ENCODE measurements at places on chromosomes 3 and 15.

DNA sequence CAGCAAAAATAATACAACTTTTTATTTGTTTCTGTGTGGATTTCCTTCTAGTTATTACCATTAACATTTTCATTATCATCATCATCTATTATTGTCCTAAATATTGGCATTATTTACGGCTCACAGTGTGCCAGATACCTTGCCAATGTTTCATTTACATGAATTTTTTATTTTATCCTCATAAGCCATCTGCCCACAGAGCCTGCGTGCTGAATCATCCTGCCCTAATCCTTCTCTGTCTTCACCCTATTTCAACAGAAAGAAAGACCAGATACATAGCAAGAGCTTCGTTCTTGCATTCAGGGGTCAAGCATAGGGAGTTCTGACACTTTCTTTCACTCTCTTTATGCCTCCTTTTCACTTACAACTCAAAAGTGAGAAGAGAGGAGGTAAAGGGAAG, 82.0 kb downstream of the KCNMB2 start:
- DNase-seq, result no peak

DNA sequence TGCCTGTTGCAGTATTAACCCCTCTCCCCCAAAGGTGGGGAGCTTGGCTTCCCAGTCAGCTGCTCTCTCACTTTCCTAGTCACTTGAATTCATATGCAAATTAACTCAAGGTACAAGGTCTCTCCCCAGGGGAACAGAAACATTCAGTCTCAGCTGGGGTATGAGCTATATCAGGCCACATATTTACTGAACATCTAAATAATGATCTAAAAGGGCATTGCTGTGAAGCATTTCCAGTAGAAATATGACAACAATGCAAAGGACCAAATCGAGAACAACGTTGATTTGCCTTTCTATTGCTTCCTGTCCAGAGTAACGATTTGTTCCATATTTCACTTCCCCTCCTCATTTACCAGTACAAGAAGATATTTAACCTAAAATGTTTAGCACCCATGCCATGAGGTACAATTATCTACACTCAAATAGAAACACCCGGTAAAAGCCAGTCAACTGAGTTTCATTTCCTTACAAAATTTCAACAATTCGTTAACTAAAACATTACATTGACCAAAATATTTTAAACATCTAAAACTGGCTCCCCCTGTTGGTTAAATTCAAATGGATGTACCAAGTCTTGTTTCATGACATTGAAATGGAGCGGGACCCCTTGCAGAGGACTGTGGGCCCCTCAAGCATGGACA, 36.5 kb upstream of the KLHL6 start:
- no peak for DNase-seq

GRCh38 chr3:5198313-5198677, 10.8 kb downstream of the EDEM1 start:
- DNase-seq, result no peak

DNA sequence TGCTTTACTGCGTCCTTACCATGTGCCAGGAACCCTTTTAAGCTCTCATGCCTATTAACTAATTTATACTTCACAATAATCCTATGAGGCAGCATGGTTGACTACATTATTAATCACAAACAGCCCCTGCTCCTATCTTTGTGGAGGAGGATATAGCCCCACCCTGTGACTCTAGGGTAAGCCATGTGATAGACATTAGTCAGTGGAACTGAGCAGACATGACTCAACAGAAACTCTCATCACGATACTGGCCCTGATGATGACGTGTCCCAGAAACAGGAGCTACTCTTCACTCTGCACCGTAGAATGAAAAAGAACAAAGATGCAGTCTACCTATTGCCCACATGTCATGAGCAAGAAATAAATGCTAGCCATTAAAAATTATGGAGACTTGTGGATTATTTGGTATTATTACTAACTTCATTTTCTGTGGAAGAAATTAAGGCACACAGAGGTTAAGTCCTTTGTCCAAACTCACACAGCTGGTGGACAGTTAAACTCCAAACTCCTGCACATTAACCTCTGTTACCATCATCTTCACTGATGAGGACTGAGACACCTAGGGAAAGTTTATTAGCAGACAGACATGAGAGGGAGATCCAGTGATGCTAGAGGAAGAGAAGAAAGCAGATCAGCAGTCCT, 51.2 kb downstream of the CFAP20DC start:
- no peak for DNase-seq

- no peak for DNase-seq
These were observed 48.3 kb downstream of the SST start for GRCh38 chr3:187621881-187622280.

DNA sequence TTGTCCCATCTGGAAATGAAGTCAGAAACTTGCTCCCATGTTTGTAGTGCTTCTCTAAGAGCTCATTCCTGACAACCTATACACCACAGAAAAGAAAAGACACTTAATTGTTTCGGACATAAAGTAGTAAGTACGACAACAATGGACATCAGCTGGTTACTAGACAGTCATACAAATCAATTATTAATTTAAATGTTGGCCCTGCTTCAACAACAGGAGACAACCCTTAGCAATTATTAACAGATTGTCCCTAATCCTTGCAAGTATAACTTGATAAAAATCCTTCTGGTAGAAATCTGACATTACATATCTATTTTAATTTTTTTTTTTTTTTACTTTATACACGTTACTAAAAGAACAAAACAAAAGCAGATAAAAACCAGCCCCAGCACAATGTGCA, 29.8 kb downstream of the ERICH6 start:
- DNase-seq, result no peak

- no peak for DNase-seq
These were observed 61.1 kb downstream of the MLH1 start for GRCh38 chr3:37054370-37054769.

DNA sequence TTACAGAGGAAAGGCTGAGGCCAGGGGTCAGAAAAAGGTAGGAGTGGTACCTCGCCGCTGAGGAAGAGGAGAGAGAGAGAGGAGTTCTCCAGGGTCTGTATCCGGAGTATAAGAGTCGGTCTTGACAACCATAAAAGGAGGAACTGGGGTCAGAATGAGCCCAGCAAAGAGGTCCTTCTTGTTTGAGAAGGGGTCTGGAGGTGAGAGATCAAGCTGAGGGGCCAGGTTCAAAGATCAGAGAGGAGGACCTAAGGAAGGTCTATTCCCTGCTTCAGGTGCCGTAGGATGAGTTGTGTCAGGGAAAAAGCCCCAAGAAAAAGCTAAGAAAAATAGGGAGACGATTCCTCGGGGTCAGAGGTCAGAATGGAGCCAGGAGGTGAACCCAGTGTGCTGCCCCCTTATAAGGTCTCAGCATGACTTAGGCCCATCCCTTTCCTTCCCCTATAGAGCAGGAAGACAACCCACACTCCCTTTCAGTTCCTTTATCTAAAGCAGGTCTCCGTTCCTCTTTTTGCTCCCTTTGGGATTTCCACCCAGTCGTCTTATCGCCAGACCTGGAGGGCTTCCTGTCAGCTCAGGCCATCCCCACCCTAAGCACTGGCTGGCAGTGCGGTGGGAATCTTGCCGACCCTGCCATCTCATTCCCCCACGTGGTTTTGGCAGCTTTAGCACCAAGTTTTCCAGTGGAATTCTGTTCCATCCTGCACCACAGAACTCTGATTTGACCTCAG, 651 bp downstream of the MTMR14 start:
- DNase-seq, result no peak

DNA sequence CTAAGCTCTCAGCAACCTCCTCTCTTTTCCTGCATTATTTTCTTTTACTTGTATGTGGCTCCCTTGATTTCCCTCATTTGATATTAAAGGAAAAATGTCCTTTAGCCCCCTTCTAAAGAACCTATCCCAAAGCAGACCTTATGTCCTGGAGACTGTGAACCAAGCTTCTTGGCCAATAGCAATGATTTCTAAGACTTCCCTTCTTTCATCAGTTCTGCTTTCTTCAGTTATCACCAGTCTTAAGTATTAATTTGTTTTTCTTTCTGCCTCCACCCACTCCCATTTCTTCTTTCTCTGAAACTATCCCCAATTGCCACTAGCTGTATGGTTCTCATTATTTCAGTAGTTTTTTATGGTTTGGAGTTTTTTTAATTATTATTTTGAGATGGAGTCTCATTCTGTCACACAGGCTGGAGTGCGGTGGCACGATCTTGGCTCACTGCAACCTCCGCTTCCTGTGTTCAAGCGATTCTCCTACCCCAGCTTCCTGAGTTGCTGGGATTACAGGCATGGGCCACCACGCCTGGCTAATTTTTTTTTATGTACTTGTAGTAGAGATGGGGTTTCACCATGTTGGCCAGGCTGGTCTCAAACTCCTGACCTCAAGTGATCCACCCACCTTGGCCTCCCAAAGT, 12.1 kb downstream of the TMOD3 start:
- no peak for DNase-seq

DNA sequence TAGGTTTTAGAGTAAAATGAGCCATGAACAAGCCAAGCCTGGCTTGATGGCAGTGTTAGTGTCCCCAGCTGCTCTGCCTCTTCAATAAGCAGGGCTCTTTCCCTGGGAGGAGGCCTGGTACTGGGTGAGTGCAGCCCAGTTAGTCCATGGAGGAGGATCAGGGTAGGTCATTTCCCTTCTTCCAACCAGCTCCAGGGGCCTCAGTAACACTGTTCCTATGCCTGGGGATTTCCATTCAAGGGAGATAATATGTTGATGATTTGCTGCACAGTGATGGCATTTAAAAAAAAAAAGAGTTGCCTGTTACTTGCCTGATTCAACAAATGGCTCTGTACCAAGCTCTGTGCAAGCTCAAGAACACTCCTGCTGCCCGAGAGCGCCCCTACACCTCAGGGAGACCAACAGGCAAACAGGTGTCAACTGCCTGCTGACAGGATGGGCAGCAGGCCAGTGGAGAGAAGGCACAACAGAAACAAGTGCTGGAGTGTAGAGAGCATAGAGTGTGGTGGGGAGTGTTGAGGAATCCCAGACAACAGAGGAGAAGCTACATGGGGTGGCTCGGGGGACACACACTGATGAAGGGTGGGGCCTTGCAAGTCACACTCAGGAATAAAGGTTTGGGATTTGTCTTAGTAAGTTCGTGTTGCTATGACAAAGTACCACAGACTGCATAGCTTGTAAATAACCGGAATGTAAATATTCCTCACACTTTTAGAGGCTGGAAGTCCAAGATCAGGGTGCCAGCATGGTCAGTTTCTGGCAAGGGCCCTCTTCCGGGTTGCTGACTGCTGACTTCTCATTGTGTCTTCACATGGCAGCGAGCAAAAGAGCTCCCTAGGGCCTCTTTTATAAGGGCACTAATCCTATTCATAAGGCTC, 78.6 kb upstream of the PXYLP1 start:
- no peak for DNase-seq

DNA sequence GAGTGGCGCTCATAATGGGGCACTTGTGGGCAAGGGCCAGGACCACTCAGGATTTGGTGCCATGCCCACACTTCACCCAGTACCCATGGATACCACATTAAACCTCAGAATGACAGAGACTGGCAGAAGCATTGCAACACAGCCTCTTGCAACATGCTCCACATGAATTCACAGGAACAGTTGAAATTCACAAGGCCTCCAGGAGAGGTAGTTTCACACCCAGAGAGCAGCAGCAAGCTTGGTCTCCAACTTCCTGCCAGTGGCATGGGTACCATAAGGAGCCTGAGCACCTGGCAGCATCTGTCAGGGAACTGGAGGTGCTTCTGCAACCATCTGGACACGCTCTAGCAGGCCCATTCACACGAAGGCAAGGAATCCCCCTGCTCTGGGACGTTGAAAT, 101.0 kb downstream of the OSBPL10 start:
- no peak for DNase-seq

DNA sequence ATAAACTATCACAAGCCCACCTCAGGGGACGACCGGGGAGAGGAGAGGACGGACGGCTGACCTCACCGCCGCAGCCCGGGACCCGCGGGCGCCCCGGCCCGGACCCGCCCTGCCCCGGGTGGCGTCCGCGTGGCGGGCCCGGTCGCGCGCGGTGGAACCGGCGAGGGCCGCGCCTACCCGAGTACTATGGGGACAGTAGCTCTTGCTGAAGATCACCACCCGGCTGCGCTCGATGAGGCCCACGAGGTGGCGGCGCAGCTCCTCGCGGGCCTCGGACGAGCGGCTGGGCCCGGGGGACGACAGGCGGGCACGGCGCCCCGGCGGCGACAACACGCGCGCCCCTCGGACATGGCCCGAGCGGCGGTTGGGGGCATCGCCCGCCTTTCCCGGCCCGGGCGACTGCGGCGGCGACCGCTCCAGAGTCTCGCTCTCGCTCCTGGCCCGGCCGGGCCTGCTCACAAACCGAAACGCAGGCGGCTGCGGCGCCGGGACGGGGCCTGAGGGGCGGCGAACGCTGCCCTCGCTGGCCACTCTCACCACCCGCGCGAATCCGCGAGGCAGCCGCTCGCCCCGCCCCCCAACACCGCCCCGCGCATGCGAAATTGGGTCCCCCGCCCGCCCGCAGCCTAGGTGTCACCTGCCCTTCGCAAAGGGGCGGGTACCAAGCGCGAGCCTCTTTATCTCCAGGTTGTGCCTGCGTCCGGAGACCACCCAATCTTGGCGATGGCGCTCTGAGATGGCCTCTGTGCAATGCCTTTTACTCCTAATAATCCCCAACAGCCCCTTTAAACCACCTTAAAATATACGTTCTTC, at the start of gene TXNRD3:
TXNRD3 (minus strand) TSS at position 554 of the 813 bp plus-strand sequence.
- DNase-seq, result peak; percentile 31

GRCh38 chr15:29115093-29115991, 154.3 kb downstream of the NSMCE3 start:
- no peak for DNase-seq

DNA sequence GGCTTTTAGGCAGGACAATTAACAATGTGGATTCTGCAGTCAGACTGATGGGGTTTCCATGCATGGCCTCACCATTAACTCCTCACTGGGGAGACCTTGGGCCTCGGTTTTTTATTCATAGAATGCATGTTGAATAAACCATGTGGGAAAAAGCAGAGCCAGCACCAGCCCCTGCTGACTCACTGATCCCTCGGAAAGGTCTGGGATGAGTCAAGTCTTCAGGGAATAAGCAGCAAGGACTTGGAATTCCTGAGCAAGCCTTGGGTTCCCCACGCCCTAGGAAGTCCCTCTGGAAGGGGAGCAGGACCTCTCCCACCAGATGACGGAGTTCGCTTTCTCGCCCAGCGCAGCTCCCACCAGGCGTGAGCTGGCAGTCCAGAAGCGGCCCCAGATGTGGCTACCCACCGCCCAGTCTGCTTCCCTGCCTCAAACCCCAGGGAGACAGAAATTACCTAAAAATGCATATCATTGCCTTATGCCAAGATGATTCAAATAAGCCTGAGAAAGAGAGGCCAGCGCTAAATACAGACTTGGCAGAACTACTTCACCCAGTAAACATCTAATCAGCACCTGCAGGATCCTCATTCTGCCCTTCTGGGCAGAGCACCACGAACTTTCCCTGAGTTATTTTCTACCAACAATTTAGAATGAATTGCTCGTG, 45.4 kb downstream of the BTD start:
- no peak for DNase-seq

DNA sequence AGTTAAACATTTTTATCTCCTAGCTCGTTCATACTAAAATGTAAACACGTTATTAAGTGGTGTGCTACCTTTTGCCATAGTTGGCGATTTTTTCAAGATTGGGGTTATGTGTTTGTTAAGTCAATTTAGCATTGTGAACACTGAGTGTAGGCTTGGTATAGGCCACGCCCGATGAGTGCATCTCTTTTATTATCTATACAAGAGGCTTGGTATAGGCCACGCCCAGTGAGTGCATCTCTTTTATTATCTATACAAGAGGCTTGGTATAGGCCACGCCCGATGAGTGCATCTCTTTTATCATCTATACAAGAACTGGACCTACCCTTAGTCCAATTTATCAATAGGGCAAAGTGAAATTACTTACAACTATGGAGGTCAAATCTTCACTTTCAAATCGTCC, 70.4 kb downstream of the NIPA2 start:
- DNase-seq, result no peak
